Endodermal cell (in vitro differentiated cells): ENCODE measurements at places on chromosomes 6 and 20. TPM values are rescaled to one million over a fixed set of nuclear protein-coding genes. Genes with fewer than 3 reads are reported as not detected.

DNA sequence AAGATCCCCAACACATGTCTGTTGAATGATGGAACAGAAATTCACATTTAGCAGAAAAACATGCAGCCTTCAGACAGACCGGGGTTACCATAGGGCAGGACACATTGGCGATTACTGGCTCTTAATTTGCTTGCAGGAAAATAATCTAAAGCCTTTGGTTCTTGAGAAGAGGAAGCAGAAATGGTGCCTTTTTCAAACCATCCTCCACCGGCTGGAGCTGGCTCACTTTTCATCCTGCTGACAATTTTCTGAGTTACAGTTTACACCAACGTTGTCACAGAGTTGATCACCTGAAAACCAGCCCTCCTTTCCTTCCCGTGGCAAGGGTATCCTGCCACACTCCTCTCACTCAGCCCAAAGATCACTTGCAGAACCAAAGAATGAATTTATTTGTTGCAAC lies 32.6 kb downstream of the SF3B5 start:
- DNase-seq = no peak

DNA sequence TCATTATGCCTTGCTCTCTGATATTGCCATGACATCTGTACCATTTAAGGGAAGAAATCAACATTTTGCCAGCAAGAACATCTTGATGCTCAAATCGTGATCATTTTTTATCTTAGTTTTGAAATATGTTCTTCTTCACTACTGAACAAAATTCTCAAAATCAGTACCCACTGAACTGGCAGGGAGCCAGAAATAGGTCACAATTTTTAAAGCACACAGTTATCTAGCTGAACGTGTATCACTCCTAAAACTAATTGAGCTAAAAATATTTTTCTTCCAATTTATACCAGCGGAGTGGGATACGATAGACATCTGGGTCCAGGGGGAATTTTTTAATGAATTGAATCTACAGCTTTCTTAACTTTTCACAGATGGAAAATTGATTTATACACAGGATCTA lies 11.3 kb downstream of the IL17F start:
- no peak for DNase-seq

DNA sequence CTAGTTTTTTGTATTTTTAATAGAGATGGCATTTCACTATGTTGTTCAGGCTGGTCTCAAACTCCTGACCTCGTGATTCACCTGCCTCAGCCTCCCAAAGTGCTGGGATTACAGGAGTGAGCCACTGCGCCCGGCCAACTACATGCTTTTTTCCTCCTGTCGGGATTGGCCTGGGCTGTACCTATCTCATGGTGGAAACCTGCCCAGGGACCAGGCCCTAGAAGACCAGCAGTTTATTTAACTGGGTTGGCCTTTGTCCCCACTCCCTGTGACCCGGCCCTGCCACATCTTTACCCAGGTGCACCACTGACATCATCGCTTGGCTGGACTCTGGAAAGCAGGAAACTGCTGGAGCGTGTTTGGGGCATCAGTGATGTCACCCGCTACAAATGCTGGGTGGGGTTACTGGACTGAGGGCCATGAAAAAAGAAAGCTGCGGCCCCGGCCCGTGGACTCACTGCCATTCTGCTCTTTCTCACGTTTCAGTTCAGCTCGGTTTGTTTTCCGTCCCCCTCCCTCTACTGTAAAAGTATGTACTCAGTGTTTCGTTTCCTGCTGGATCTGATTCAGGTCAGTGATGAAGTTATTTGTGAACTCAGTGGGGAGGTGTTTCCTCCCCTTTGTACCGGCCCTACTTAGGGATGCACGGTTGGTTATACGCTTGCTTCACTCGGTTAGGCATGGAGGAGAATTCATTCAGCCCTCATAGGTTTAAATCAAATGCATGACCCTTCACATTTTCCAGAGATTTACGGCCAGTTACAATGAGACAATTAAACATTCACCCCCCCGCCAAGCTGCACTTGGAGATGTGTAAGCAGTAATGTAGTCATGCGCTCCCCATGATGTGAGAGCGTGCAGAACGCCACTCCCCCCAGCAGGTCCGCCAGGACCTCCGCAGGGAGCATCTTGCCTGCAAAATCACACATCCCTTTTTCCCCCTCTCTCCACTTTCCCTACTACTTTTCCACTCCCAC lies 179.3 kb downstream of the MTHFD1L start:
- DNase-seq = peak; percentile 59

DNA sequence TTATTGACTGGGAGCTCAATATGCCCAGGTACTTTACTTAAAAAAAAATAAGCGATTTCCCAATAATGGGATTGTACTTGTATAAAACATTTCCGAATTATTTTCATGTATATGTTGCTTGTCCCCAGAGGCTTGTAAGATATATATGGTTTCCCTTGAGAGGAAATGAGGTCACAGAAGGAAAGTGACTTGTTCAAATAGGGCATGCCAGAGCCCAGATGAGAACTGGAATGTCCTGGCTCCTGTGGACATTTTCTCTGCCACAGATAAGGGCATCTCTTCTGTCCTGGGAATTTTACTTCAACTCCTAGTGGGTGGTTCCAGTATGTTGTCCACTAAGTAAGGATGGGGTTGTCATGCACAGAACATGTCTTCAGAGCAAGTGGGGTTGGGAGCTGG lies 63.0 kb downstream of the LYRM2 start:
- no peak for DNase-seq

DNA sequence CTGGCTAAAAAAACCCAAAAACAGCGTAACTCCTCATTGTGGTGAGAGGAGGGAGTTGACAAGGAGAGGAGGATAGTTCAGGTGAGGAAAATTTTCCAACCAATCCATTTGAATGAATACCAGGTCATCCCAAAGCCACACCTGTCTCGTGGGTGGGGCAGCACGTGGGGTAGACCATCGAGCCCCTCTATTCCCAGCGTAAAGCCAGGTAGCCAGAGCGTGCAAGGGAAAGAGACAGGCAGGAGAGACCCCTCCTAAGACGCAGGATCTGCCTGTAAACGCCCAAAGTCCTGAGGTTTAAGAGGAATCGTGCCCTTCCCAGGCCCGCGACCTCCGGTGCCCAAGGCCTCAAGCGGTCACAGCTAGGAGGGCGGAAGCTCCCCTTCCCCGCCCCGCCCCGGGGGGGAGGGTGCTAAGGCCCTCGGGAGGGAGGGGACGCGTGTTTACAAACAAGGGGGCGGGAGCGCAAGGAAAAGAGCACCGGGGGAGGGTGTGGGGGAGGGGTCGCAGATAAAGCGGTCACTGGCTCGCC lies 712 bp downstream of the RXRB start:
- DNase-seq = no peak

DNA sequence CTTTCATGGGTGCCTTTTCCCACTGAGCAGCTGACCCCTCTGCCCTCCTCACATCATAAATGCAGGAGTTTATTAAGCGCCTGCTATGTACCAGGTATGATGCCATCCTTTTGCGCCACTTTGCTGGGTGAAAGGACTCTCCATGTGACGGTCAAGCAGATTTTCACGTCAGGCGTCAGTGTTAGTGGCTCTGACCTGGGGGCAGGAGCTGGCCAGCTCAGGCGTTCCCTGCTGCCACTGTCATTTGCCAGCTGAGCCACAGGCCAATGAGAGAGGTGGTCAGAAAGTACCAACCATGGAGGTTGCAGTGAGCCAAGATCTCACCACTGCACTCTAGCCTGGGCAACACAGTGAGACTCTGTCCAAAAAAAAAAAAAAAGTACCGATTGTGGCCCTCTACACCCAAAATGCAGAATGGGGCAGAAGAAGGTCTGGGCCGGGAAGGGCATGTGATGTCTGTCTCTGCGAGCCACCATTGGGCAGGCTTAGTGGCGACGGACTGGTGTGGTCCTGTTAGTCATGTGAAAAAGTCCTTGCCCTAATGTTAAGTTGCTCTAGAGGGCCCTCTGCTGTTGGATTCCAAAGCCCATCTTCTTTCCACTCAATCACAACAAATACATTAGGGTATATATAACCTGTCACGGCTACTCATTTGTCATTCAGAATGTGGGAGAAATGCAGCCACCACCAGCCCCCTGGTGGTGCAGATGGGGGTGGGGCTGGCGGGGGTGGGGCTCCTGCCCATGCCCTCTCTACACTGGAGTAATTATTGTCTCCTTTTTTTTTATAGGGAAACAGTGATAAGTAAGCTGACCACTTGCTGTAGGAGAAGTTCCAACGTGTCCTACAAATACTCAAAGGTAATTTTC lies 18.4 kb upstream of the SLC22A1 start:
- peak; percentile 82 for DNase-seq

- no peak for DNase-seq
Observed at GRCh38 chr20:17491041-17491440, 40.1 kb downstream of the BFSP1 start.

GRCh38 chr20:6269168-6269873 lies 146.5 kb upstream of the FERMT1 start:
- peak; percentile 63 for DNase-seq

- no peak for DNase-seq
Observed at GRCh38 chr20:17141568-17141967, 85.3 kb upstream of the PCSK2 start.

DNA sequence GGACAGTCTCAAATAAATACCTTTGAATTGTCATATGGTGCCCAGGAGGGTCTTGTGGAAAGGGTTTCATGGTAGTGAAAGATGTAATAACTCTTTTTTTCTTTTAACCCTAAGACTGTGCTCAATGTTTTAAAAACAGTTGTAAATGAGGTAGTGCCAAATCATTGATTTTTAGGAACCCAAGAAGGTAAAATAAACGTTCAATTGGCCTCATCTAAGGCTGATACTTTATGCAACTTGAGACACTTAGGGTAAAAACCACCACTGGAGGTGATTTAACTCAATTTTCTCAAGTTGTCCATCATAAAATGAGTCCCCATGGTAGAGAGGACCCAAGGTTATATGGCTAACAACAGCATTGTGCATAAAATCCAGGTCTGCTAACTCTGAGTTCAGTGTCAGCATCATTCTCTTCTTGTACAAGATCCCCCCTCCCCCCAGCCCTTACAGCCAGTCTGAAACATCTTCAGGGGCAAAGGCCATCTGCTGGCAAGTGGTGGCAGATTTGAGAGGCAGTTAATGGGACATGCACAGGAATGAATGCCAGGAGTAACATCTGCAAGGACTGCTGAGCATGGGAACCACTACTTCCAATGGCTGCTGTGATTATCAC lies 244.4 kb downstream of the GMPR start:
- no peak for DNase-seq

DNA sequence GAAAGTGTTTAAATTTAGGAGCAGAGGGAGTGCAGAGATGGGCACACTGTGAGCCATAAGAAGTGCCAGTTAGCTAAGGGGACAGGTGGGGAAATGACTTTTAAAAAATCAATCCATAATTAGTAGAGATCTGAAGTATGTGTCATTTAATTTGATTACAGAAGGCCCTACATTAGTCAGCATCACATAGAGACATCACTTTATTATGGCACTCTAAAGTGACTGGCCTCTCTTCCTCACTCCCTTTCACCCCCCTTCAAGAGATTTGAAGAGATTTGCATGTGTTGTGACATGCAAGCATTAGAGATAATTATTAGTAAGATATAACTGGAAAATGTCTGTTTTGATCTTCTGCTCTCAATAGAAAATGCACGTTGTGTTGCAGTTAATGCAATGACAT lies 86.7 kb downstream of the SLX4IP start:
- no peak for DNase-seq

DNA sequence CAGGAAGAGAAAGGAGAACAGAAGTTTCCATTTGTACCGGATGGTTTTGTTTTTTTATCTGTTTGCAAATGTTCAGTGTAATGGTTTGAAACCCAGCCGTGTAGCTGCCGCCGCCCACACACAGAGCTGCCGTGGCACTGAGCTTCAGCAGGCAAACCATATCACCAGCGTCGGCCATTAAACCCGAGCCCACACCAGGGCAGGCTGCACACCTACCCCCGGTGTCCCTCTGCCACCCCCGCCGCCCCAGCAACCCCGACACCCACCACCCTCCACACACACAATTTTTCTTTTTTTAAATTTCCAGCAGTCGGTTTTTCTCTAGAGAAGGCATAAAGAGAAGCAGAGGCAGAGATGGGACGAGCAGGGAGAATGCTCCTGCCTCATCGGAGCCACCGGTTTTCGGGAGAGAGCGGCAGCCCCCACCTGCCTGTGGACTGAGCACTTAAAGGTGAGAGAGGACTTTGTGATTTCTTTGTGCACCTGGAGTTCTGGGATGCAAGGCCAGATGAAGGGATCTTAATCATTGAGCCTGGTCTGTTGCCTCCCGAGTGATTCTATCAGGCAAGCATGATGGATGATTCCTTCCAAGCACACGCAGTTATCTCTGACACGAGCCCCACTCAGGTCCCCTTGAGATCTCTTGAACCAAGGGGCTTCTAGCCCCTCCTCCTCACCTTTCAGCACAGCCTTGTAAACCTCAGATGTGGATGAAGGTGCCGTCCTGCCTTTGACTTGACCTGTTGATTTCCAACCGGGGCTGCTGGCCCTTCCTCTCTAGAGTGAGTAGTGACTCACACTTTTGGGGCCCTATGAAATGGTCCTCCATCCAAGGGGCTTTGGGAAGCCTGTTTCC lies 17.5 kb upstream of the ZNF831 start:
- DNase-seq = no peak

DNA sequence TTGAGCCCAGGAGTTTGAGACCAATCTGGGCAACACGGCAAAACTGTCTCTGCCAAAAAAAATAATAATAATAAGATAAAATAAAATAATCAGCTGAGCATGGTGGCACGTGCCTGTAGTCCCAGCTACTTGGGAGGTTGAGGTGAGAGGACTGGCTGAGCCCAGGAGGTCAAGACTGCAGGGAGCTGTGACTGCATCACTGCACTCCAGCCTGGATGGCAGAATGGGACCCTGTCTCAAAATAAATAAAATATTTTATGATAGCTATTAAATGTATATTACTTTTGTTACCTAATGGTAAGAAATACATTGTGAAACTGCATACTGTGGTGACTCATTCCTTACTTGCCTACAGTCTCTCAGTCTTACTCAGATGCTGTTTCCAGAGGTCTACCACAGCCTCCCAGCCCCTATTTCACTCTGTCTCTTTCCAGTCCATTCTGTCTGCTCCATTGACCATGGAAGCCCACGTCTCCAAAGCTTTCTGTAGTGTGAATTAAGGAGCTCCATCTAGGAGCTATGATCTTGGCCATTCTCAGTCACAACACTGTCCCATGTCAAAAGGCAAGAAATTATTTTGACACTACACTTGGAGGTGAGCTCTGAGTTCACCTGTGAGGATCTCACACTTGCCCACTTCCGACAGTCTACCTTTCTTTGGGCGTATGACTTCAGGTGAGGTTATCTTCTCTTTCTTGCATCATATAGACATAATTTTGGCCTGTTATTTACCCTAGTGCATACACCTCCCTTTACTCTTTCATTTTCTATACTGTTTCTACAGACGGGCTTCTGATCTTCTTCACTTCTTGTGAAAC lies 22.4 kb upstream of the SNX9 start:
- DNase-seq = no peak

DNA sequence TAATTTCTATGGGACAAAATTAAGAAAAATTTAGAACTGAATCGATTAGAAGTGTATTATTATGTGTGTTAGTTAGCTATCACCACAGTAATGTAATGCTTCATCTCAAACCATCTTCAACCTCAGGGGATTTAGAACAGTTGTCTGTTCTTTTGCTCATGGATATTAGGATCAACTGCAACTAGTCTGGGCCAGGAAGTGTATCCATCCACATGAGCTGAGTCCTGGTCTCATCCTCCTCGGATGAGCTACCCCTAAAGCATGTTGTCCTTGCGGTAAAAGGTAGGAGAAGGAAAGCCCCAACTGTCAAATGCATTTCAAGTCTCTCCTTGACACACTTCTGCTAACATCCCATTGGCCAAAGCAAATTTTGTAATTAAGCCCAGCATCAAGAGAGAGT lies 537.7 kb downstream of the KIF16B start:
- no peak for DNase-seq

PRICKLE4 gene
- 1.4 to 3.6 TPM (median 2.3 TPM) in 3 replicates for total RNA-seq
